ENCODE measurements at places on chromosomes 5 and 9.

DNA sequence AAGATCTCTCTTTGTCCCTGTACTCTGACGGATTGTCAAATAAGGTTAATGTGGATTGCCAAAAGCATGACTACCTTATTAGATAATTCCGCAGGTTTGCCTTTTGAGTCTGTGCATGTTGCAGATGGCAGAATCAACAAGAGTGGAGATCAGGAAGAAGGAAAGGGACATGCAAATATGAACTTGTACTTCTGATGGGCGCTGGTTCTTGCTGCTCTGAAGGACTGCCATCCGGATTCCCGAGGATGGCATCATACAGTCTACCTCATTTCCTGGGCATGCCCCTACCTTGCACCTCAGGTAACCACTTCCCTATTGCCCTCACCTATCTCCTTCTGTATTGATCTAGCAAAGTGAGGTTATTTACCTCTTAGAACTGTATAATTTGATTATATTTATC, 504.2 kb downstream of the ACTL7B start:
- DNase-seq = peak; percentile 47

- DNase-seq = peak; percentile 67
These were observed 7.4 kb downstream of the OTULINL start for GRCh38 chr5:14588758-14589543.

DNA sequence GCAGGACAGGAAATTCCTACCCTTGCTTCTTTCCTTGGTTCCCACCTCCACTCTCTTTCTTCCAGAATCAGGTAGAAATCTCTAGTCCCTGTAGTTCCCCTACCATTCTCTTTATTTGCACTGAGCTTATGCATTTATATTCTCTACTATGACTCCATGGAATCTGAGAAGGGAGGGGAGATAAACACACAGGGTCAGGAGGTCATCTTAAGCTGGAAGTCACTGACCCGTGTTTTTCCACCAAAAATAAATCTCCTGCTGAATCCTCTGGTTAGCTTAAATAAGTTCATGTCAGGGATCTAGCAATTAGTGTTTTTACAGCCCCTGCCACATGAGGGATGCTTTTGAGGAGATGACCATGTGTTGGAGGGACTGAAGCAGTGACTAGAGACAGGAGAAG, 3.7 kb downstream of the ACTL7B start:
- DNase-seq = no peak

- no peak for DNase-seq
These were observed 138.8 kb upstream of the WWC1 start for GRCh38 chr5:168152660-168153059.

DNA sequence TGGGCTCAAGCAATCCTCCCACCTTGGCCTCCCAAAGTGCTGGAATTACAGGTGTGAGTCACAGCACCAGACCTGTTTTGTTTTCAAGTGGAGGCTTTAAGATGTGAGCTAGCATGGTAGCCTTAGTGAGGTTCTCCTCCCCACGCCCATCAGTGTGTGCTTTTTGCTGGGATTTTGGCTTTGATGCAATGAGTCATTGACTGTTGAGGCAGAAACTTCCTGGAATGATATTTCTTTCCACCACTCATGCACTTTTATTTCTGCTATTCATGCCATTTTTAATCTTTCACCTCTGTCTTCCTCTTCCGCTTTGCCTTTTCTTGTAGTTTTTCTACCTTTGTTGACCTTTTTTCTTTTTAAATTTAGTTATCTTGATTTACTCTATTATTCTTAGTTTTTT, 4.2 kb upstream of the NFIL3 start:
- DNase-seq = no peak

GRCh38 chr9:118896324-118897000, 472.8 kb downstream of the BRINP1 start:
- DNase-seq = no peak

DNA sequence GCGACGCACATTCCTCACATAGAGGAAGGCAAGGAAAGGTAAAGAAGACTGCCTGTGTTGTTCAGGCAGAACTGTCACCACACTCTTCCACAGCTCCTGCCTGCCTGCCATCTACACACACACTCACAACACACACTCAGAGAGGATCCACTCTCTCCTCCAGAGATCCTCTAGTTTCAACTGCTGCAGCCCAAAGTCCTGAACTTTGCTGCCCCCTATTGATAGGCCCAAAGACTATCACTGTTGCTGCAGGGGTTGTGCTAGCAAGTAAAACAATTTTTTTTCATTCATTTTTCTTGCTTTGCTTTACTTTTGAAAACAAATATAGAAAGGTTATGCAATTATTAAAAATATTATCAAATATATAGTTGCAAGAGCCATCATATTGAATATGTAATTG, 5.9 kb upstream of the CFAP90 start:
- no peak for DNase-seq

DNA sequence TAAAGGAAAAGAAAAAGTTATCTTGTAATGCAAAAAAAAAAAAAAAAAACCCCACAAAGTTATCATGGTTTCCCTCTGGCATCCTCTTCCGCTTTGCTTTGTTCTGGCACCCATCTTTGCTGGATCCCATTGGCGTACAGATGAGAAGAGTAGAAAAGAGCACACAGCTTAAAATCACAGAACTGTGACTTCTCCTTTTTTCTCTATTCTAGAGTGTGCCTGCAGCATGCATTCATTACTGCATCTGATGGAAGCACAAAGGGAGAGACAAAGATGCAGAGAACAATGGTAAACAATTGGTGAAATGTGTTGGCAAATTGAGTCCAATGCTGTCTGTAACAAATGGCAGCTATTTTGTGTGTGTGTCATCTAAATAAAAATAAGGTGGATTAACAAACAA, 440.8 kb upstream of the PIK3R1 start:
- no peak for DNase-seq

GRCh38 chr5:80191991-80192398, 63.9 kb downstream of the SERINC5 start:
- no peak for DNase-seq

- DNase-seq = no peak
These were observed 503.9 kb downstream of the RASEF start for GRCh38 chr9:82558855-82559630.

DNA sequence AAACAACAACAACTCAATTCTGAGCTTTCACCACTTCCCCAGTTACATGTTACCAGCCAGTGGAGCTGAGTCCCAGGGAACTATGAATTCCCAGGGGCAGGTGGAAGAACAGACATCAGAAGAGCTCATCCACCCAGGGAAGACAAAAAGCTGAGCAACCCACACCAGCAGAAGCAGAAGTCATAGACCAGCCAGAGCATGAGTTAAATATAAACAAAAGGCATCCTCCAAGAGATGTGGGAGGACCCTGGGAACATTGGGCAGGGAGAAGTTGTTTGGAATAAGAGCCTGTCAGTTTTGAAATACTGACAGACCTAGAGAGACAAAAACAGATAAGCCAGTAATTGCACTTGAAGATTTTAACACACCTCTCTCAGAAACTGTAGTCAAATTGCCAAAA, 102.3 kb upstream of the LMX1B start:
- DNase-seq = no peak

DNA sequence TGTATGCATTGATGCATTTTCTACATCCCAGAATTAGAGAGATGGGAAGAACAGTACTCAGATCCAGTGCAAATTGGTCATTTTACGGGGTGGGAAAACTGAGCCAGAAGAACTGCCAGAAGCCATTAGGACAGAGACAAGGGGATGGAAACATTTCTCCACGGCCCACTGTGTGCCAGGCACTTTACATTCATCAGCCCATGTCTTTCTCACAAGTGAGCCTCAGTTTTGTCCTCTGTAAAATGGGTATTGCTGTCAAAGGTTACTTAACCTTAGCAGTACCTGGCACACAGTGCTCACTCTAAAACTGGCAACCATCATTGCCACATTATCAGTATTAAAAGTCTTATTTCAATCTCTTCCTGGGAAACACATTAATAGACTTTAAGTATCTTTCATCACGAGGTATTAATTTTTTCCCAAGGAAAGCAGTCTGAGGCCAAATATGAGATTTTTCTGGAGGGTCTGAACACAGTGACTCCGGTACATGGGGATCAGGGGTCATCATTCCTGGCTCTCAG, 5.2 kb downstream of the DUSP1 start:
- no peak for DNase-seq

GRCh38 chr9:116975126-116975525, 288.0 kb downstream of the TRIM32 start:
- no peak for DNase-seq

GRCh38 chr9:38339087-38339486, 53.4 kb upstream of the ALDH1B1 start:
- no peak for DNase-seq

- DNase-seq = no peak
These were observed 212.4 kb downstream of the LRRC70 start for GRCh38 chr5:62791059-62791458.

DNA sequence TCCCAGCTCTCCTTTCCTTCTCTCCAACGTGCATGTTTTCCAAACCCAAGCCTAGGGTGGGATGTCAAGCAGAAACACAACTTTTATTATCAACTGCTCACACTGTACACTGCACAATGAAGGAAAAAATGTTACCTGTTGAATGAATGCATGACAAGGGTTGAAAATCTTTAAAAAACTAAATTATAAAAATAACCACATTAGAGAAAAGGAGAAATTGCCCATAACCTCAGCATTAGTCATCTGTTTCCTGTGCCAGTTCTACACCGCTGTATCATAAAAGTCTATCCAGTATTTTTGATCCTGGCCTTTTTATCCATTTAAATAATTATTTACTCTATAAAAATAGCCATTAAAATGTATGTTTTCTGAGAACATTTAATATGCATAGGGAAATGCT, 101.1 kb downstream of the APBA1 start:
- DNase-seq = no peak

DNA sequence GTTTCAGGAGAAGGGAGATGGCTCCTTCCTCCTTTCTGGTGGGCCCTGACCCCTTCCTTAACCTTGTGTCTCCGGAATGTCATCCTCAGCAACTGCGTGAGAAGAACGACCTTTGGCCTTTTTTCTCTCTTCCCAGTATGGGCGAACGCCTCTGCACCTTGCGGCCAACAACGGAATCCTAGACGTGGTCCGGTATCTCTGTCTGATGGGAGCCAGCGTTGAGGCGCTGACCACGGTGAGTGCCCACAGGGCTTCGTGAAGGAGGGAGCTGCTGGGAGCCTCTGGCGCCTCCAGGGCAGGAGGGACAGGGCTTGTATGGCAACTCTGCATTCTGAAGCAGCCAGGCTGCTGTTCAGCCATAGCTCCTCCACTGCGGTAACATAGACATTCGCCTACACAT, 68.0 kb upstream of the CTSL start:
- no peak for DNase-seq

DNA sequence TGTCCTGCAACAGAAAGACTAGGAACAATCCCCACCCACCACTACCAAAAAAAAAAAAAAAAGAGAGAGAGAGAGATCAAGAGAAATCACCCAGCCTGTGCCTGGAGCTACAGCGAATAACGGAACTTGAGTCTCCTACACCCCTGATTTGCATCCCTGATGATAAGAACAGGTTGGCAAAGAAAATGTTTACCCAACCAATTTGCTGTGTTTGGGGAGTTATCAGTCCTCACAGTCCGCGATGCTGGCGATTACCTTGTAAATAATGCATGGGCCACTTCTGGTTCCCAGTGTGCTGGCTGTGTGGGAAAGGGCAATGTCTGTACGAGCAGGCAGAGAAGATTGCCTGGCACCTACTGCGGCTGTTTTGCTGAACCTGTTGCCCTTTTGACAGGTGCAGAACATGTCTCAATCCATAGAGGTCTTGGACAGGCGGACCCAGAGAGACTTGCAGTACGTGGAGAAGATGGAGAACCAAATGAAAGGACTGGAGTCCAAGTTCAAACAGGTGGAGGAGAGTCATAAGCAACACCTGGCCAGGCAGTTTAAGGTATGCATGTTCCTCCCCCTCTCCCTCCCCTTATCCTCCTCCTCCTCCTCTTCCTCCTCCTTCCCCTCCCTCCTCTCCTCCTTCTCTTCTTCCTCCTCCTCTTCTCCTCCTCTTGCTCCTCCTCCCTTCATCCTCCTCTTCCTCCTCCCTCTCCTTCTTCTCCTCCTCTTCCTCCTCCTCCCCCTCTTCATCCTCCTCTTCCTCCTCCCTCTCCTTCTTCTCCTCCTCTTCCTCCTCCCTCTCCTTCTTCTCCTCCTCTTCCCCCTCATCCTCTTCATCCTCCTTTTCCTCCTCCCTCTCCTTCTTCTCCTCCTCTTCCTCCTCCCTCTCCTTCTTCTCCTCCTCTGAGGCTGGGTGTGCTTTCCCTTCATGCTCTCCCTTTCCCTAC, 8.3 kb downstream of the OLFM1 start:
- no peak for DNase-seq

DNA sequence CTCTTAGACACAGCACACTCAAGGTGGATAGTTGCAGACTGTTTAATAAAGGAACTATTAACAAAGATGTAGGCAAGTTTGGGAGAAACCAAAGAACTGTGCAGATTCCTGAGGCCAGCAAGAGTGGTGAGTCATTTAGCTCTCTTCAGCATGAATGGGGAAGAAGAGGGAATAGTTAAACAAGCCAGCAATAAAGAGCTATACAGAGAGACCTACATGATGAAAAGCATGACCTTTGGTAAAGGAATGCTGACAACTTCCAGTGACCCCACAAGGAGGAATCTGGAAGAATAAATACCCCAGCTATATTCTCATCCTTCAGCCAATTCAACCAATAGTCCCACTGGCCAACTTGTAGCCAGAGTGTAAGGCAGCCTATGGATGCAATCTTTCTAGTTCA, 706.0 kb upstream of the GRAMD2B start:
- DNase-seq = no peak

DNA sequence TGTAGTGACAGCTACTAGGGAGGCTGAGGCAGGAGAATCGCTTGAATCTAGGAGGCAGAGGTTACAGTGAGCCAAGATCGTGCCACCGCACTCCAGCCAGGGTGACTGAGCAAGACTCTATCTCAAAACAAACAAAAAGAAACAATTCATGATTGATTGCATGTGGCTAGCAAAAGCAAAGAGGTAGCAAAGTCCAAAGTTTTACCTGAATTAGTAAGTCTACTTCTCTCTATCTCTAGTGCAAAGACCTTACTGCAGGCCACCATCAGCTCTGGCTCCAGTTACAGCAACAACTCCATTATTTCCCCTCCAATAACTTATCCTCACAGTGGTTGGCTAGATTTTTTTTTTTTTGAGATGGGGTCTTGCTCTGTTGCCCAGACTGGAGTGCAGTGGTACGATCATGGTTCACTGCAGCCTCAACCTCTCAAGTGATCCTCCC, 6.2 kb upstream of the SAR1B start:
- DNase-seq = no peak

GRCh38 chr5:15547261-15547839, 47.4 kb downstream of the FBXL7 start:
- no peak for DNase-seq

GRCh38 chr5:167797933-167798332, 493.5 kb upstream of the WWC1 start:
- no peak for DNase-seq

- DNase-seq = no peak
These were observed 375.0 kb upstream of the CCNH start for GRCh38 chr5:87787625-87788256.

- no peak for DNase-seq
These were observed 480.3 kb downstream of the DIRAS2 start for GRCh38 chr9:90162326-90162725.

- DNase-seq = no peak
These were observed 28.7 kb upstream of the PDE4D start for GRCh38 chr5:59922220-59922619.

- DNase-seq = no peak
These were observed 211.2 kb downstream of the NXNL2 start for GRCh38 chr9:88746029-88746742.

- no peak for DNase-seq
These were observed 21.3 kb downstream of the AKNA start for GRCh38 chr9:114366334-114367128.

- DNase-seq = no peak
These were observed 417.9 kb downstream of the SLCO4C1 start for GRCh38 chr5:101878190-101878589.

Data from prostate gland (tissue), 2 donors.